ENCODE measurements at places on chromosomes 2 and 18. TPM values are rescaled to one million over a fixed set of nuclear protein-coding genes. Genes with fewer than 3 reads are reported as not detected.

GRCh38 chr2:8445580-8445979 lies 236.3 kb upstream of the ID2 start:
- no peak for DNase-seq

Gene TLX2
- total RNA-seq: not detected

- no peak for DNase-seq
Observed at GRCh38 chr2:20478961-20479360, 32.1 kb downstream of the RHOB start.

Gene HOXD8
- 20.9 TPM for total RNA-seq

Gene RAB27B
- not detected for total RNA-seq

DNA sequence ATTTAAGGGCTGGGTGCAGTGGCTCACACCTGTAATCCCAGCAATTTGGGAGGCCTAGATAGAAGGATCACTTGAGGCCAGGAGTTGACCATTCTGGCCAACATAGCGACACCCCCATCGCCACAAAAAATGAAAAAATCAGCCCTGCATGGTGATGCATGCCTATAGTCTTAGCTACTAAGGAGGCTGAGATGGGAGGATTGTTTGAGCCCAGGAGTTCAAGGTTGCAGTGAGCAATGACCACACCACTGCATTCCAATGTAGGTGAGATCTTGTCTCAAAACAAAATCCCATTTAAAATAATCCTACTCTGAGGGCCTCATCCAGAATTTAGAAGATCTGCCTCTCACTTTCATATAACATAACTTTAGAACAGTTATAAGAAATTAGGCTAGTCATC lies 2.7 kb upstream of the SERTAD2 start:
- no peak for DNase-seq

DNA sequence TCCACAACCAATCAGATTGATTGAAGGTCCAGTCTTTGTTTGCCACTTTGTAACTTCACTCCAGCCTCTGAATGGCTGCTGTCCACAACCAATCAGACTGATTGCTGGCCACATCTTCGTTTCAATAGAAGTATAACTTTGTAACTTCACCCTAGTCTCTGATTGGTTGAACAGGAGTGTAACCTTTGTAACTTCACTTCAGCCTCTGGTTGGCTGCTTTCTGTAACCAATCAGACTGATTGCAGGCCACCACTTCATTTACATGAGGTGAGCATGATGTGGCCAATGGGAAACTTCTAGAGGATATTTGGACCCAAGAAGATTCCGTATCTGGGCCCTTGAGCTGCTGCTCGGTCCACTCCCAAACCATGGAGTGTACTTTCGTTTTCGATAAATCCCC lies 16.9 kb upstream of the ALPP start:
- DNase-seq: no peak

Gene GKN2
- total RNA-seq: not detected

DNA sequence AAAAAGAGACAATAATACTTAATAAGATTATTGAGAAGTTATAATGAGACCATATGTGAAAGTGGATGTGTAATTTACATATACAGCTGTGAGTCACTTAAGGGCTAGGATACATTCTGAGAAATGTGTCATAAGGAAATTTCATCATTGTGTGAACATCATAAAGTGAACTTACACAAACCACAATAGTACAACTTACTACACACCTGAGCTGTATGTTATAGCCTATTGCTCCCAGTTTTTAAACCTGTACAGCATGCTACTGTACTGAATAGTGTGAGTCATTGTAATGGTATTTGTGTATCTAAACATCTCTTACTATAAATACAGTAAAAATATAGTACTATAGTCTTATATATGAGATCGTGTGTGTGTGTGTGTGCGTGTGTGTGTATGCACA lies 1420.3 kb upstream of the PIK3C3 start:
- DNase-seq: no peak

DNA sequence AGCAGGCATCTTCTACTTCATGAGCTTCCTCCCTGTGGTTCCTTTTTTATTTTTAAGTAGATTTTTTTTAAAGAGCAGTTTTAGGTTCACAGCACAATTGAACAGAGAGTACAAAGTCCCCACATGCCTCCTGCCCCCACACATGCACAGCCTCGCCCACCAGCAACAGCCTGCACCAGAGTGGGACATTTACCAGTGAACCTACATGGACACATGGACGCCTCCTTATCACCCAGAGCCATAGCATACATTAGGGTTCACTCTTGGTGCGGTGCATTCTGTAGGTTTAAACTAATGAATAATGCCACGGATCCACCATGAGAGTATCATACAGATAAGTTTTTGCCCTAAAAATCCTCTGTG lies 40.9 kb downstream of the HS1BP3 start:
- no peak for DNase-seq

DNA sequence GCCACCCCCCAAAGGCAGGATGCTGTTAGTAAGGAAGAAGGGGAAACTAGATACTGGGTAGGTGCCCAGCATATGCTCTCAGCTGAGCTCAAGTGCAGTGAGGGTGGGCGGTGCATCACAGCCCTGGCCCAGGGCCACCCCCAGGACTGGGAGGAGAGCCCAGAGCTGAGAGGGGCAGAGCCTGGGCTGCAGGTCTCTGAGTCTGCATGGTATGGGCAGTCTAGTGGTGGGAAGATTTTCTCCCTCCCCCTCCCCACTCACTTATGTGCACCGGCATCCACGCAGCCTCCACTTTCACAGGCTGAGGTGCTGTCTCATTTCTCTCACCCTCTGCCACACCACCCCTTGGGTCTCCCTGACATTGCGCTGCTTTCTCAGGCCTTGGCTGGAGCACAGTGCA lies 48.5 kb upstream of the CAB39 start:
- DNase-seq: no peak

DNA sequence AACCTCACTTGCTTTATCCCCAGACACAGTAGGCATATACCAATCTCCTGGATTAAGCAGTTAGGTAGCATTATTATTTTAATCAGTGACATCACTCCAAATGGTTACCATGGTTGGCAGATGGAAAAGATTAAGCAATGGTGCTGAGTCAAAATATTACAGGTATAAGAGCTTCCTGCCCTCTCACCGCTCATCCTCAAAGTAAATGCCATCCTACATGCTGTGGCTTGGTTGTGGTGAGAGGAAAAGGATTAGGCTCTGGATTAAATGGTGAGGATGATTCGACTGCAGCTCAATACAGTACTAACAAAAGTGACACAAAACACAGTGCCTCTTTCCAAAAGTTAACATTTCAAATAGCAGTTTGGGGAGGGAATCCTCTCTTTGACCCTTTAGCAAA lies 108.9 kb upstream of the ACAA2 start:
- DNase-seq: no peak

Gene CD302
- total RNA-seq: 14.4 TPM

Measured in dermis microvascular lymphatic vessel endothelial cell (primary cell).